NCI-H1105 treated with DMSO at 0.1 percent for 48 hours (cell line): ENCODE measurements at places on chromosomes 7 and 10.

DNA sequence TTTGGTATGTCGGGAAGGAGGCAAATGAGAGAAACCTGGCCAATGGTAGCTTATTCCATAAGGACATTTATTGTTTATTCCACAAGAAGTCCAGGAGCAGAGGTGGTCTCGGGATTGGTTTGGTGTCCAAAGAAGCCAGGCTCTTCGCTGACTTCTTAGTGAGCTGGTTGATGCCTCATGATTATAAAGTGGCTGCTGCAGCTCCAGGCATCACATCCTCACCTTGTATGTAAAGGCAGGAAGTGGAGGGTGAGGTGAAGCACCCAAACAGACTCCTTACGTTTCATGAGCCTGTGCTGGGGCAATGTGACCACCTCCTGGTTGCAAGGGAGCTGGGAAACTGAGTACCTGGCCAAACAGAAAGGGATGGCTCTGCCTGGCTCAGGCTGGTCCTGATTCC lies 92.4 kb downstream of the MYL10 start:
- DNase-seq = no peak

GRCh38 chr10:49678827-49679479 lies 498 bp upstream of the C10orf53 start:
- no peak for DNase-seq

DNA sequence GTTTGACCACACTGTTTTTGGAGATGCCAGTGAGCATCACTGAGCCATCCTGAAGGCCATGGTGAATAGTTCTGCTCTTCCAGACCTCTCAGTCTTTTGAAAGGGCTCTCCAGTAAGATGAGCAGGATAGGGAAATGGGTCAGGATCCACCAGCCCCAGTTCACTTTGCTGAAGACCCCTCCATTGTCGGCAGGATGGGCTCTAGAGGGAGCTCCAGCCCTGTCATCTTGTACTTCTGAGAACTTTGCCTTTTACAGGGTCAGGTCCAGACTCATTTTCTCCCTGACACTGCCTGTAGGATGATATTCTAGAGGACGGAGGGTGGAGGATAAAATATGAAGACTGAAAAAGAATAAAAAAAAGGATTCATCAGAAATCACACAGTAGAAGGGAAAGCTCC lies 13.1 kb downstream of the LHFPL3 start:
- peak; percentile 58 for DNase-seq

- DNase-seq = no peak
These were observed 677.0 kb upstream of the POT1 start for GRCh38 chr7:125606671-125607070.

DNA sequence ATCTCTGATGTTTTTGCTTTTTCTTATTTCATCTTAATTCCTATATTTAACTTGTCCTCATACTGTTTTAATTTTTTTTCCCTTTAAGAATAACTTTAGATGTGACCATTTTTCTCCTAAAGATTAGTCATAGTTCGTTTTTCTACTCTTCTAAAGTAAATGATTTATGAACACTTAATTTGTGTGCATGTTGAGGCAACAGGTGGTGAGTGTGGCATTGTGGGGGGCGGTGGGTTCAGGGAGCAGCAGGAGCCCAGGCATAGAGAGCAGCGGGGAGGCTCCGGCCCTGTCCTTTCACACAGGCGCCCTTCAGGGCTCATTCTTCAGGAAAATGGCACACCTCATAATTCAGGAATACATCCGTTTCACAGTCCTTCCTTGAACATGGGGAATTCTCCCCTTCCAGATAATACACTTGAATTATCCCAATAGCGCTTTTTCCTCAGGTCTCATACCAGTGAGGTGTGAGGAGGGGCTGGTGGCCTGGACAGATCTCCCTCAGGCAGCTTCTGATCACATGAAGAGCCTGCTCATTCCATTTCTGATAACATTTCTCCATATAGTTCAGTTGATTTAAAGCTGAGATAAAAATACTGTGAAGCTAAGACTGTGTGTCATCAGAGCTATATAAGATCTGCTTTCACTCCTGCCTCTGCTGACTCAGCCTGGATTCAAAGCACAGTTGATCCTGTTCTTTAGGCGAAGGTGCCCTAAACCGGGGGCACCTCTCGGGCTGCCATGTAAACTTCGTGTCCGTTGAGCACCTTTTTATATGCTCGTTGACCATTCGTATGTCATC lies 40.2 kb downstream of the CUL1 start:
- no peak for DNase-seq

GRCh38 chr10:20059084-20059835 lies 243.0 kb downstream of the PLXDC2 start:
- DNase-seq = no peak

- peak; percentile 38 for DNase-seq
These were observed 177.6 kb upstream of the NAMPT start for GRCh38 chr7:106462365-106462859.

GRCh38 chr7:36084485-36085091 lies 68.5 kb upstream of the EEPD1 start:
- DNase-seq = no peak
